ENCODE measurements at places on chromosomes 1 and 21. TPM values are rescaled to one million over a fixed set of nuclear protein-coding genes. Genes with fewer than 3 reads are reported as not detected.

DNA sequence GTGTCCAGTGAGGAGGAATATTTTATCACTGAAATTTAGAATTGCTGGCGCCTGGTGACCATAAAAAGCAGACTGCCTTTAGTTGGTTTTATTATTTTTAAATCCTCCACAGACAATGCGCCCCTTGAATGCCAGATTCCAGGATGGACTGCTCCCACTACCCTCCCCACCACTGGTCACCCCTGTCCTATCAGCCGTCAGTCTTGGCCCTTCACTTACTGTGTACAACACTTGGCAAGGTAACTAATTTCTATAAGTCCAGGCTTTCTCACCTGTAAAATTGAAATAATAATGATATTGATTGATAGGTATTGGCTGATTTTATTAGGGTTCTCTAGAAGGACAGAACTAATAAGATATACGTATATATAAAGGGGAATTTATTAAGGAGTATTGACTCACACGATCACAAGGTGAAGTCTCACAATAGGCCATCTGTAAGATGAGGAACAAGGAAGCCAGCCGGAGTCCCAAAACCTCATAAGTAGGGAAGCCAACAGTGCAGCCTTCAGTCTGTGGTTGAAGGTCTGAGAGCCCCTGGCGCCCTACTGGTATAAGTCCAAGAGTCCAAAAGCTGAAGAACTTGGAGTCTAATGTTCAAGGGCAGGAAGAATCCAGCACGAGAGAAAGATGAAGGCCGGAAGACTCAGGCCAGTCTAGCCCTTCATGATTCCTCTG lies 17.8 kb downstream of the RHEX start:
- H3K4me1 ChIP-seq: peaks cover 8% of the 10 kb centered on the region
- no peak overlapping the region for H3K27ac ChIP-seq
- DNase-seq: no peak
- no peaks in the 10 kb centered on the region for H3K36me3 ChIP-seq
- peaks cover 44% of the 10 kb centered on the region for H3K27me3 ChIP-seq

DNA sequence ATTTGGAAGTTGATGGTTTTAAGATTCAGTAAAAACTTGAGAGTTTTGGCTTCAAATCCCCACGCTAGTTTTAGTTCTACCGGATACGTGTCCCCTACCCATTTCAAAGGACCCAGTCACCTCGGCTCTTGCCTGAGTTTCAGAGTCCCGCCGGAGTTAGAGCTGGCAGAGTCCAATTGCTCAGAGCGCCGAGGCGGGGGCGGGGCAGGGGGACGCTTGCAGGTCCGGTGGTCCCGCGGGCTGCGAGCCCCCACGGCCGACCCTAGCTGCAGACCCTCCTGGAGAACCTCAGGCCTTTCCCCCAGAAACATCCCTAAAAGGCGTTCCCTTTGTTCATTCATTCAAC lies 765 bp upstream of the VPS45 start:
- peak overlapping the region; percentile 89 for H3K27ac ChIP-seq
- DNase-seq: peak; percentile 43
- no peaks in the 10 kb centered on the region for H3K27me3 ChIP-seq
- peaks cover 25% of the 10 kb centered on the region for H3K36me3 ChIP-seq
- peaks cover 39% of the 10 kb centered on the region for H3K4me1 ChIP-seq
- peak overlapping the region; percentile 95 for H3K4me3 ChIP-seq

GRCh38 chr1:15177710-15178166 lies 24.2 kb downstream of the TMEM51 start:
- H3K4me1 ChIP-seq: peaks cover 3% of the 10 kb centered on the region
- DNase-seq: no peak
- H3K4me3 ChIP-seq: no peak overlapping the region
- peaks cover 41% of the 10 kb centered on the region for H3K27me3 ChIP-seq
- no peaks in the 10 kb centered on the region for H3K36me3 ChIP-seq
- no peak overlapping the region for H3K27ac ChIP-seq

- H3K27ac ChIP-seq: no peak overlapping the region
- no peak overlapping the region for H3K4me3 ChIP-seq
- H3K27me3 ChIP-seq: peaks cover 15% of the 10 kb centered on the region
Measured at GRCh38 chr1:204344665-204345355, 14.9 kb downstream of the PLEKHA6 start.

MAN1C1 gene
- 22.3 TPM for total RNA-seq

ALPL gene
- total RNA-seq: not detected

All from activated CD4-positive, alpha-beta memory T cell treated with anti-CD3 and anti-CD28 coated beads, Interleukin-2, amount 10 ng/mL, durations not matched to agents 7 days and 5 days (primary cell).